Activated CD4-positive, CD25-positive, alpha-beta regulatory T cell (primary cell): ENCODE measurements at places on chromosomes 5 and 9.
A peak's percentile ranks its signal among the peaks of the same experiment; 100 is the strongest.

DNA sequence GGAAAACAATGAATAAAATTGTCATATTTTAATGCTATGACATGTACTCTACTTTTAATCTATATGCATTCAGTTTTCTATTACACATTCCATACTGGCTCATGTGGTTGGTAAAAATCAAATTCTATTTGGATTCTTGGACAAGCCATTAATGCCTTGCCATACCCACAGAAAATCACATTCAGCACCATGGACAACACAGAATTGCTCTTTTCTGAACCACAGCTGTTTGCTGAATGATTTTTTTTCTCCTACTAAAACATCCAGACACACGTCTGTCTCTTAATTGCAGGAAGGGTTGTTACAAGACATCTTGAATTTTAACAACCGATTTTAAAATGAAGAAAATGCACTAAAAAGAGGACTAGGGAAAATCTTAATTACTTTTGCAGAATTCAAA, 675.6 kb downstream of the BRINP1 start:
- no peak for DNase-seq

DNA sequence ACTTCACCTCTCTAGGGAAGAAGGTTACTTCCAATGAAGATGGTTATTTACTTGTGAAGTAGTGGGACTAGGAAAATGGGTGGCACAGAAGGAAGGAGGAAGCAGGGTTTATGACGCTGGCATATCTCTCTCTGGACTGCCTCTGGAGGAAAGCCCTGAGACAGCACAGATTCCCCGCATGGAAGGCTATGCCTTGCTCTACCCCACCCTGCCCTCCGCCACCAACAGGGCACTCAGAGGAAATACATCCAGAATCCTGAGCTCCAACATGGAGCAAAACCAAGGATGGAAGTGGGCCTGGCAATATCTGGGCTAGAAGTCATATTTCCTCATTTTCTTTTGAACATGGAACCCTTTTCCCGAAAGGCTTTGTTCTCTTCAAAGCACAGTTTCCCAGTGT, 346.9 kb downstream of the ZSWIM6 start:
- DNase-seq: no peak

DNA sequence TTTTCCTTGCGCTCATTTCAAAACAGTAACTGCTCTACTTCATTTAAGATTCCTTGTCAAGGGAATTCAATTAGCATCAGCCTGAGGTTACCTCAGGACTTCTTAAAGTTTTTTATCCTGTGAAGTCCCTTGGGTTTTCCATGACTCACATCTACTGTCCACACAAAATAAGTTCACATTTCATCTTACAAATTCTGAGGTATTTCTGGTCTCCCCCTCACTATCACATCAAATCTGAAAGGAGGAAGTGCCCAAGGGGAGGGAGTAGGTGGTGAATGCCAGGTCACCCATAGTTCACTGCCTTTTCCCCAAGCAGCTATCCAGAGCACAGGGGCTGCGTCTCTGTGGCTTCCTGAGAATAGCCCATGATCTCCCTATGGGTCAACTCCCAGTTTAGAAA, 227.1 kb upstream of the NREP start:
- DNase-seq: no peak

DNA sequence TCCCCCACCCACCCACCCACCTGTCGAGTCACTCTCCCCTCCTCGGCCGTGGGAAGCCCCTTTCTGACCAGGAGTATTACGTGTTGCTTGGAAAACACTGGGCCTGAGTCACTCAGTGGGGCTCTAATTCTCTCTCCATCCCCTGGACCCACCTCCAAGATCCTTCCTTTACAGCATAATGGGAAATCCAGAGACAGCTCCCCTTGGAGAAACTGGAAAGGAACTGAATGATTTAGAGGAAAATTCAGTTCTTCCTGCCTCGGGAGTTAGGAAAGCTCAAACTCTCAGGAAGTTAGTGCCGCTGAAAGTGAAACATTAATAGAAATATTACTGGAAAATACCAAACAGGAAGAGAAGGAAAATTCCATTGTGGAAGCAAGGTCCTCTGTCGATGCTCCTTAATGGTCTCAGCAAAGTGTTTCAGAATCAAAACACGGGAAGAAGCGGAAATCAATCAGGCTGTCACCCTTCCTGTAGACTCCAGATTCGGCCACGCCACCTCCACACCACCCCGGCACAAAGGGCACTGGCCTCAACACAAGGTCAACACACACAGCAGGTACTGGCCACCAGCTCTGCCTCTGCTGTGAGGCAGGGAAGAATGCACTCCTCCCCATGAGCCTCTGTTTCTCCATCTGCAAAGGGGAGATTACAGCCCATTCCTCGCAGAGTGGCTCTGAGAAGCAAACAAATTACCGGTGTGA, 9.6 kb downstream of the SHB start:
- no peak for DNase-seq

GRCh38 chr9:6923086-6923485, 165.3 kb downstream of the KDM4C start:
- DNase-seq: no peak

- DNase-seq: no peak
Observed at GRCh38 chr9:88197781-88198340, 59.6 kb upstream of the SPATA31C2 start.

DNA sequence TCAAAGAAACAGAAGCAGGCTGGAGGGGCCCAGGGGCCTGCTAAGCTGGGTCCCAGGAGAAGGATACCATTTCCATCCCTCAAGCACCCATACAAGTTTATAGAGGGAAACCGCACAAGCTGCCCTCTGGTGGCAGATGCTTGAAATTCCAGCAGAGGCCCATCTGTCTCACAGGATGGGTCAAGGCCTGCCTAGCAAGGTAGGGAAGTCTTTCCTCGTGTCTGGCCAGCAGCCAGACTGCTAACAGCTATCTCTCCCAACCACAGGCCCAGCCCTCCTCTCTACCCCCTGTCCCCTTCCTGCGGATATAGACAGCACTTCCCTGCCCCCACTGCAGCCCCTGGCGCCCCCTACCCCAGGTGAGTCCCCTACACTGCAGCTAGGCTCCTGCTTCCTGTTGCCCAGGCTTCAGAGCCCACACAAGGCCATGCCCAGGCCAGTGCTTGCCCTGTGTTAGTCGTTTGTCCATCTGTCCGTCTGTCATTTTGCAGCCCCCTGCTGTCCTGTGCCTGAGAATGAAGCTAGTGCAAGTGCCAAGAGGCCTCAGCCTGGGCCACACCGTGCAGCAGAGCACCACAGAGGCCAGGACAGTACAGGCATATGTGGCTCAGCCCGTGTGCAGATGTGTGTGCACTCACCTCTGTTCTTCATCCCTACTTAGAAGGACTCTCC, 26.2 kb downstream of the TCF7 start:
- peak; percentile 34 for DNase-seq

DNA sequence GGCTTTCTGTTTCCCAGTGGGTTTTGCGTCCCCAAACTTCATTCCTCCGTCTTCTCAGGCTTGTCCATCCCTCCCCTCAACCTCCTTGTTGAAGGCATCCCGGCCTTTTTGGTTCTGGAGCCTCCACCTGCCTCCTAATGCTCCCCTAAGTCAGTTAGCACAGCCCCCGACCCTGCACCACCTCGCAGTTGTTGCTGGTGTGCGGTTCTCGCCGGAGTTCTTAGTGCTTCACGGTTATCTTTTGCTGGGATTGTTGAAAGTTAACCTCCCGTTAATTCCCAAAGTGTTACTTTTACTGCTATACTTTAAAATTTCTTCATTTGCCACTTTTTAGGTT, 447 bp downstream of the UBLCP1 start:
- DNase-seq: no peak

GRCh38 chr9:37464426-37465248, 613 bp downstream of the ZBTB5 start:
- DNase-seq: peak; percentile 80

DNA sequence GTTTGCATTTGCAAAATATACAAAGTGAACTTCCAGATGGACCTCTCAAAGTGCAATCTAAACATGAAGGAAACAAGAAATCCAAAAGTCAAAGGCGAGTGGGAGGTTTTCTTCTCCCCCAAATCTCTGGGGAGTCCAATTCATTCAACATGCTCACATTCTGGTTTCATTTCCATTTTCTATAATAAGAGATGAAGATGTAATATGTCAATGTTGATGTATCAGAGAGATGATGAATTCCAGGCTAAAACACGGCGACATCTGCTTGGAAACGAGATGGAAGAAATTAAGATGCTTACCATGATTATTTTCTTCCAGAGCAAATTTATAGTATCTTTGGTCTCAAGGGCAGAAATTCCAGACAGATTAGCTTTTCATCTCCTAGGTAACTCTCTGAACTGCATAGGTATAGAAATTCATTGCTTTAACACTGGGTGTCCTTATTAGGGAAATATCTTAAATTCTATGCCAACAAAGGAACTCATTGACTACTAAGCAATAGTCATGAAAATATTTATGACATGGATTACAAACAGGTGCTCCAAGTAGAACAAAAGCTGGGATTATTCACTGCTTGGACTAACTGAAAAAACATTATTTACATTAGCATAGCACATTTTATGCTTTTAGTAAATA, 287.9 kb downstream of the SEC61B start:
- no peak for DNase-seq

- DNase-seq: no peak
Observed at GRCh38 chr9:93483497-93483896, 30.1 kb upstream of the FAM120AOS start.

GRCh38 chr9:30815585-30815984, 1568.9 kb upstream of the ACO1 start:
- no peak for DNase-seq

- no peak for DNase-seq
Observed at GRCh38 chr5:6287176-6287575, 91.2 kb downstream of the MED10 start.

DNA sequence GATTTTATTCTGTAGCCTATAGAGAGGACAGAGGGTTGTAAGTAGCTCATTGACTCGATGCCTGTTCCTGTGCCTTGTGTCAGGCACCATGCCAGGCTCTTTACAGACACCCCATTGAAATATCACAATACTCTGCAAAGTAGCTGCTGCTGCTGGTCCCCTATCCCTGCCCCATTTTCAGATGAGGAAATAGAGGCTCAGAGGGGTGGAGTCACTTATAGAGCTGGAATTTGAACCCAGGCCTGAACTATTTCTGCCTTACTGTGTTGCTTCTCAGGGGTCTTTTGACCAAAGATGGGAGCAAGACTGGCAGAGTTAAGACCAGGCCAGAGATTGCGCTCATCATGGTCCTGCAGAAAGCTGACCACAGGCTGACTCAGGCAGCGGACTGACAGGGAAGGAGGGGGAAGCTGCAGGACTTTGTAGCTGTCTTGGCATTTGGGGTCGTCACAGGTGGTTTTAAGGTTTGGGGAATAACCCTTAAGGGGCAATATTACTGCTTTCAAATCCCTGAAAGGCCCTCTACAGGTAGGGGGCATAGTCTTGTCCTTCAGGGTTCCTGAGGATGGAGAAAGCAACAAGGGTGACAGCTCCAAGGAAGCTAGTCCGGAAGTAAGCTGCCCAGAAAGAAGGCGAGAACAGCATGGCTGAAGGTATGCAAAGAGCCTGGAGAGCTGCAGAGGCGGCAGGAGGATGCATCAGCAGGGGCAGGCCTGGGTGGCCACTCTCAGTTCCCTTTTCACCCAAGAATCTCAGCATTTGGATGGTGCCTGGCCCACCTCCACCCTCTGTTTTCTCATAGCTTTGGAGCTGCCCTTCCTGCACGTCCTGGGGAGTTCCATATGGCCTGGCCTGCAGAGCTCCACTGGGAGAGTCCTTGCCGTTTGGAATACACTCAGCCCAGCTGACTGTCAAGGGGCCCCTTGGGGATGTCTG, 18.3 kb upstream of the NDST1 start:
- no peak for DNase-seq

GRCh38 chr5:167639273-167639672, 652.2 kb upstream of the WWC1 start:
- no peak for DNase-seq

- no peak for DNase-seq
Observed at GRCh38 chr5:176440927-176441706, 7.1 kb upstream of the FAF2 start.

DNA sequence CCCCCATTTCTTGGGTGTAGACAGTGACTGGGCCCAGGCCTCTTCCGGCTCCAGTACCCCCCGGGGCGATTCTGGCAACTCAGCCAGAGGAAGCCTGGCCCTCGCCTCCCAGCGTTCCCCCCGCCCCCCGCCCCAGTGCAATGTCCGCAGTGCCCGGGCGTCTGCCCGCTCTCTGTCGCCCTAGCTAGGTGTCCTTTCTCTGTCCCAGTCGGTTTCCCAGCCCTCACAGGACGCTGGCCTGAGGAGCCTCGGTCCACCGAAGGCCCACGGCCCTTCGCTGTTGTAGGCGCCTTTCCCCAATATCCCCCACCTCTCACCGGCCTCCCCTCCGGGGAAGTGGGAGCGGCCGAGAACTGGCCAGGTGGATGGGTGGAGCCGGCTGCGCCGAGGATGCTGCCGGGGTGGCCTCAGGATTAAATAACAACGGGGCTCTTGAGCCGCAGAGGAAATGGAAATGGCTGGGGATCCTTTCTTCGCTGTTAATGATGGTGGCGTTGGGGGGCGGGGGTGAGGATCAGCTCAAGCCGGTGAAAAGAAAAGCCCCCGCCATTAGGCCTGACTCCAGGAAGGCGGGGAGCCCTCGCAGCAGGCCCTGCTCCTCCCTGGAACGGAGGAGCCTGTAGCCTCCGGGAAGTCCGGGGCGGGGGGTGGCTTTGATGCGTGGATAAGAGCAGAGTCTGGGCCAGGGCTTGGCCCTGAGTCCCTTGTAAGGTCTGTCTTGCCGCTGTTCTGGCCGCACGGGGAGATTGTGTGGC, 1.1 kb upstream of the SPRY4 start:
- no peak for DNase-seq

GRCh38 chr5:7391215-7391614, 4.7 kb upstream of the ADCY2 start:
- no peak for DNase-seq

GRCh38 chr9:5292141-5292540, 12.4 kb downstream of the RLN2 start:
- DNase-seq: no peak

GRCh38 chr5:111271885-111272284, 47.7 kb downstream of the CAMK4 start:
- DNase-seq: no peak

- no peak for DNase-seq
Observed at GRCh38 chr9:13779106-13779505, 499.6 kb upstream of the MPDZ start.

GRCh38 chr5:9500625-9501024, 45.2 kb downstream of the SEMA5A start:
- DNase-seq: no peak
